ENCODE measurements at places on chromosomes 4 and X.

GRCh38 chrX:102154218-102154860 lies 1.4 kb downstream of the BEX5 start:
- peak; percentile 17 for DNase-seq

GRCh38 chrX:152987801-152988200 lies 6.1 kb downstream of the PNMA5 start:
- no peak for DNase-seq

GRCh38 chr4:89000844-89001360 lies 56.1 kb downstream of the FAM13A start:
- DNase-seq, result peak; percentile 45

GRCh38 chr4:70027011-70027410 lies 1.2 kb upstream of the HTN3 start:
- no peak for DNase-seq

- DNase-seq, result no peak
Observed at GRCh38 chrX:46254641-46255040, 290.6 kb downstream of the ZNF674 start.

GRCh38 chr4:182289809-182290208 lies 46.6 kb downstream of the TENM3 start:
- no peak for DNase-seq

GRCh38 chrX:69565247-69565815 lies 50.6 kb upstream of the EDA start:
- DNase-seq, result no peak

- DNase-seq, result peak; percentile 64
Observed at GRCh38 chr4:77818602-77819403, at the start of gene CNOT6L. CNOT6L (minus strand) TSS chr4:77819368; CDS start chr4:77819308, 60 bp downstream.

- DNase-seq, result no peak
Observed at GRCh38 chrX:106670631-106671030, 55.9 kb upstream of the RNF128 start.

DNA sequence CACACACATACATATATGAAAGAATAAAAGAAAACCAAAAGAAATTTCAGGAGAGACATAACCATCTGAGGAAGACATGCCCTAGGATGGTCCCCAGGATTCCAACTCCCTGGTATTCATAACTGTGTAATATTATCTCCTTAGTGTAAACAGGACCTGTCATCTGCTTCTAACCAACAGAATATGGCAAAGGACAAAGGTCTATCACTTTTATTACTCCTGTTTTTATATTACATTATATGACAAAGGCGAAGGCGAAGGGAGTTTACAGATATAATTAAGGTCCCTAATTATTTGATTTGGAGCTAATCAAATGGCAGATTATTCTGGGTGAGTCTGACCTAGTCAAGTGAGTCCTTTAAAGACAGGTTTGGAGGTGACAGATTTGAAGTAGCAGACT lies 155.1 kb downstream of the MID1 start:
- DNase-seq, result no peak

- no peak for DNase-seq
Observed at GRCh38 chr4:101941816-101942358, 151.4 kb downstream of the BANK1 start.

GRCh38 chr4:8544282-8544681 lies 35.9 kb upstream of the GPR78 start:
- no peak for DNase-seq

- peak; percentile 47 for DNase-seq
Observed at GRCh38 chr4:30714408-30715031, 5.6 kb upstream of the PCDH7 start.

GRCh38 chr4:31984872-31985271 lies 1264.7 kb downstream of the PCDH7 start:
- DNase-seq, result no peak

- no peak for DNase-seq
Observed at GRCh38 chrX:68640661-68641060, 6.8 kb upstream of the STARD8 start.

GRCh38 chr4:82421796-82422560 lies 8.3 kb downstream of the HNRNPDL start:
- no peak for DNase-seq

DNA sequence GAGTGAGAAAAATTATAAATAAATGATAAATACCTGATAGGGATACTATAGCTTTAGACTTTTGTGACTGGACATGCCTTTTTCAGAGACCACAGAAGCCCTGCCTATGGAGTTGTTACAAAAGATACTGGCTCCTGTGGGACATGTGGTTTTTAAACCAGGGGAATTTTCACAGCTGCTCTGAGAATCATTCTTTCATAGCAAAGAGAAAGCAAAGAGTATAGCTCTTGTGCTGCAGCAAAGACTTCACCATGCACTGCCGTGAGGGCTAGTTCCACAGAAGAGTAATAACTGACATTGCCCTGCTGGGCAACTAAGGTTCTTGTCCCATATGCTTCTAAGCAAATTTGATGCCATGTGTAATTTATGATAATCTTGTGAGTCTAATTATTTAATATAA lies 98.2 kb downstream of the MAPK10 start:
- DNase-seq, result no peak

DNA sequence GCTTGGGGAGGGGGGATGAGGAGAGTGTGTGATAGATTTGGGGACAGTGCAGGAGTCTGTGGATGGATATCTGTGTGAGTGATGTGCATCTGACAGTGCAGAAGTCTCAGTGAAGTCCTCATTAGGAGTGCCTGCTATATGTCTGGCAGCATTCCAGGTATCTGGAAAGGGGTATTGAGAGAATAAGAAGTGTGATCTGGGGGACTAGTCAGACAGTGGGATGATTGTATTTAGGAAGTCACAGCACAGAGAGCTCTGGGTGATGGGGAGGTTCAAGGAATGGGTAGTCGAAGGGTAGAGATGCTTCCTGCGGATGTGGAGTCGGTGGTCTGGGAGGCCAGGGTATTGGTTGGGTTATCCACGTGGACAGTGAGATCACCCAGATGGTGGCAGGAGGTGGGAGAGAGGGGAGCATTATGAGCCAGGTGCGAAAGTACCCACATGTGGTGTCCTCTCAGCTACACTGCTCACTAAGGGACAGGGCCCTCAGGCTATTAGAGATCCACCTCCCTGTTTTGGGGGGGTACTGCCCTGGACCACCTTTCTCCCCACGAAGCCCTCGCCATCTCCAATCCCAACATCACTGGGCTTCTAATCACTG lies 9.8 kb downstream of the MAGED2 start:
- DNase-seq, result no peak

DNA sequence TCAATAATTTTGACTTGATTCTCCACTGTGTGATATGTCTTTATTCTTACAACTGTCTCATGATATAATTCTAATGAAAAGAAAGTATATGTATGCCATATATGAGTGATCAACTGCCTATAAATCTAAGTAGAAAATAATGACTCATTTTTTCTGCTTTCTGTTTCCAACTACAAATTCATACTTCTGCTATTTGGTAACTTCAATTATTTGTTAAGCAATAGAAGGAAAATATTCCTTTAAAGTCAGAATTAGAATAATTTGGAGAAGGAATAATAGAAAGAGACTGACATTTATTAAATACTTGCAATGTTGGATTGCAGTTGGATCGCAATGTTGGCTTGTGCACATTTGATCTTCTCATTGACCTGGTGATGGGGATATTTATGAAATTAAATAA lies 204.2 kb upstream of the PACRGL start:
- DNase-seq, result no peak

GRCh38 chr4:156496797-156497196 lies 474.8 kb downstream of the PDGFC start:
- DNase-seq, result no peak

DNA sequence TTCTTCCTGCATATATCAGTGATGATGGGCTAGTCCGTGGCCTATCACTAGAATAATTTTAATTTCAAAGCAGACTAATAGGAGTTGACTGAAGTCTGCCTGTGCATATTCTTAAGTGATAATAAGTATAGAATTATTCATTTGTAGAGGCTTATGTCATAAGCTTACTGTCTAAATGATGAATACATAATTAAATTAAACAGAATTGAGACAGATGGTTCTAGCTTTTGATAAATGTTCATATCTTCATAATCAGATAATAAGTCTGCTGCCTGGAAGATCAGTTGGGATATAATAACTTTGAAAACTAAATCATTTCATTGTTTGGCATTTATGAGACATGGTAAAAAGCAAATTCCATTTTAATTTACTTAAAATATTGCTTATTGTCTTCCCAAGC lies 1175.6 kb downstream of the TECRL start:
- DNase-seq, result no peak

- no peak for DNase-seq
Observed at GRCh38 chr4:17166954-17167353, 268.5 kb upstream of the LDB2 start.

Measured in colonic mucosa (tissue), 4 donors.